ENCODE measurements at places on chromosomes 2 and 18.

DNA sequence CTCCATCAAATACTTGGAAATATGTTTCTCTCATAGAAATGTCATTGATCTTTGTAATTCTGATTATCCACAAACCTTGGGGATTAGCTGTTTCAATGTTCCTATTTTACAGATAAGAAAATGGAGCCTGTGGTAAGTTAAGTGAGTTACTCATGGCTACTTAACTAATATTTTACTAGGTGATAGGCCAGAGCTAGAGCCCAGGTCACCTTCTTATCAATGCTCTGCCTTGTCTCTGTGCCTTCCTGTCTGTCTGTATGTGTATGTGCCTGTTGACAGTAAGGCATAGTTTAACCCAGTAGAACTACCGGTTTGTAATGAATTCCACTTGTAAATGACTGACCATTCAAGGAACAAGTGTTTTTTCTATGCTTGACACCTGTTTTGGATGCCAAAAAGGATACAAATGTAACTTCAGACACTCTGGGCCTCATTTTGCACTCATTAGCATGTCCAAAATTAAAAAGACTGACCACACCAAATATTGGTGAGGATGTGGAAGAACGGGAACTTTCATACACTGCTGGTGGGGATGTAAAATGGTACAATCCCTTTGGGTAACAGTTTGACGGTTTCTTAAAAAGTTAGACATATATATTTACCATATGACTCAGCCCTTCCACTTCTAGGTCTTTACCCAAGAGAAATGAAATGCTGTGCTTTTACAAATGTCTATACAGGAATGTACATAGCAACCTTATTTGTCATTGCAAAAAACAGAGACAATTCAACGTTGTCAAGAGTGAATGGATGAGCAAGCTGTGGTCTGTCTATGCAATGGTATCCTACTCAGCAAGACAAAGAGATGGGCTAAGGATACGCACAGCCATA lies 19.6 kb upstream of the IL1A start:
- DNase-seq, result no peak

GRCh38 chr18:11658989-11659388 lies 30.1 kb upstream of the GNAL start:
- no peak for DNase-seq

DNA sequence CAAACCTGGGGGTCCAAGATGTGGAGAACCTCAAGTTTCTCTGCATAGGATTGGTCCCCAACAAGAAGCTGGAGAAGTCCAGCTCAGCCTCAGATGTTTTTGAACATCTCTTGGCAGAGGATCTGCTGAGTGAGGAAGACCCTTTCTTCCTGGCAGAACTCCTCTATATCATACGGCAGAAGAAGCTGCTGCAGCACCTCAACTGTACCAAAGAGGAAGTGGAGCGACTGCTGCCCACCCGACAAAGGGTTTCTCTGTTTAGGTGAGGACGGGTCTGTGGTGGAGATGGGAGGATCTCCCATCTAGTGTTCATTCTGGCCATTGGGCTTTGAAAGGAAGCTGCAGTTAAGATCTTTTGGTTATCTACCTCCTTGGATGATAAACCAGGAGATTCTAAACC lies 2.9 kb downstream of the CASP10 start:
- no peak for DNase-seq

DNA sequence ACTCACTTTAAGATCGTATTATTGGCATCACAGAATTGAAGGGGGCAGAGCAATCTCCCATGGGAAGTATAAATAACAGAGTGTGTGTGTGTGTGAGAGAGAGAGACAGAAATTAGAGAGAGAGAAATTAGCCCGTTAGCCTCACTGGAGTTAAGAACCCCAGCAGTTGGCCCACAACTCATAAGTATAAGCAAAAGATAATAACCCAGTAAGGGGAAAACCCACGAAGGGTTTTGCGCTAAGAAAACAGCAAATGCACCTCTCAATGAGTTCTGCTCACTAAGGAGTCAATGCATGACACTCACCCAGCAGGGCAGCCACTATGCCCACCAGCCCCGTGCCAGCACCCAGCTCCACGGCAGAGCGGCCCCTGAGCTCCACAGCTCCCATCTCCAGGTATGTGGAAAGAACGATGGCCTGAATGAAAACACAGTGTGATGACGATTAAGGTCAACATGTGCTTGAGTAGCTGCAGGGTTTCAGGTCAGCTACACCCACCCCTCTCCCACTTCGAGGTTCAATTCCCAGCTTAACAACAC lies 3.6 kb downstream of the METTL21A start:
- no peak for DNase-seq

- peak; percentile 73 for DNase-seq
Observed at GRCh38 chr2:12177455-12178288, 431.2 kb downstream of the LPIN1 start.

GRCh38 chr18:7000484-7001096 lies 117.0 kb downstream of the LAMA1 start:
- DNase-seq, result peak; percentile 31

GRCh38 chr2:196742685-196743084 lies 56.8 kb downstream of the GTF3C3 start:
- no peak for DNase-seq

DNA sequence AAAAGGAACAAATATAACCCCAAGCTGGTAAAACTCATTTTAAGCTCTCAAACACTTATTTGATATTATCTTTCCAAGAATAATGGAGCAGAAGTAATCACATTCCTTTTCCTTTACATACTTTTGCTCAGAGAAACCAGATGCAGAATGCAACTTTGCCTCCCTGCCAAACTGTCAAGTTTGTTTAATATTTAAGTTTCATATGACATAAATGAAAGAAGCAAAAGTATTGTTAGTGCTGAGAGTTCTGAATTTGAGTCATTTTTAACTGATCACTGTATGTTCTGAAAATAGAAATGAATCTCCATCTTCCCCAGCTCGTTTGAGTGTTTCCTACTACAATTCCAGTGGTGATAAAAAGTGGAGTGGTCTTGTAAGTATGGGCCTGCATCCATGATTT lies 423.4 kb downstream of the PID1 start:
- no peak for DNase-seq

GRCh38 chr2:178388287-178388686 lies 62.7 kb downstream of the PRKRA start:
- no peak for DNase-seq

- peak; percentile 17 for DNase-seq
Observed at GRCh38 chr2:140586379-140586778, 1544.4 kb downstream of the LRP1B start.

DNA sequence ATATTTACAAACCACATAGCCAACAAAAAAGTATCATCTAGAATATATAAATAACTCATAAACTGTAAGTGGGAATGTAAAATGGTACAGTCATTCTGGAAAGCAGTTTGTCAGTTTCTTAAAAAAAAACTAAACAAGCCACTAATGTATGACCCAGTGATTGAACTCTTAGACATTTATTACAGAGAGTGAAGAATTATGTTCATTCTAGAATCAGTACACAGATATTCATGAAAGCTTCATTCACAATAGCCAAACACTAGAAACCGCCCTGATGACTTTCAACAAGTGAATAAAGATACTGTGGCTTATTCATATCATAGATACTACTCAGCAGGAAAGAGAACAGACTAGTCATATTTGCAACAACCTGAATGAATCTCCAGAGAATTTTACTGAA lies 1541.5 kb downstream of the LRP1B start:
- no peak for DNase-seq

GRCh38 chr2:39607538-39608262 lies 58.0 kb upstream of the TMEM178A start:
- no peak for DNase-seq

DNA sequence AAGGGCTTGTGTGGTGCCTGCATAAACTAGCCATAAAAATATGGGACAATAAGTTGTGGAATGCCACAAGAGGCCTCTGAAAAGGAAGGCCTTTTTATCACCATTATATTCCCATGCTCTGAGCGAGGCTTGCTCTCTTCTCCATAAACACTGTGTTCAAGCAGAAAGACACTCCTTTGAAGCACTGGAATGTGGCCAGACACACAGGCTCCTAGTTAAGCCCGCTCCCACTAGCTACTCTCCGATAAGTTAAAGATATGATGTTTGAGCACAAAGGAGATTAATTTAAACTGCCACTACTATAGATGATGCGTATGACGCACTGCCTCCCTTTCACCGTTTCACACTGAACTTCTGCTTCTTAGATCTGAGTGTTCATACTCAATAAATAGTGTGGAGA lies 188.7 kb upstream of the TWIST2 start:
- no peak for DNase-seq

DNA sequence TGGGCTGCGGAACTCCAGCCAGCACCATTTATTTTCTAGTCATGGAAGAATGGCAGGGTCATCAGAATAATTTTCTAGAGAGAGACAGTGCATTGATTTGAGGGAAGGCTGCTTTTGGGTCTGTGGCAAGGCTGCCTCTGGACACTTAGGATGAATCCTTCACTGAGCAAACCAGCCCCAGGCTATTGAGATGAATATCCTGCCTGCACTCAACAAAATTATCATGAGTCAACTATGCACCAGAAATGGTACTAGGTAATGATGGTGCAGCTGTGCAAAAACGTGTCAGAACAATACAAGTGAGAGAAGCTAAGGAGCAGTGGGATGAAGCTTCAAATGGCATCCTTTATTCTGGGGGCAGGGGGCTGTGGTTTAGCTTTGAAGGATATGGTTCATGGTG lies 115.8 kb downstream of the SPHKAP start:
- DNase-seq, result no peak

DNA sequence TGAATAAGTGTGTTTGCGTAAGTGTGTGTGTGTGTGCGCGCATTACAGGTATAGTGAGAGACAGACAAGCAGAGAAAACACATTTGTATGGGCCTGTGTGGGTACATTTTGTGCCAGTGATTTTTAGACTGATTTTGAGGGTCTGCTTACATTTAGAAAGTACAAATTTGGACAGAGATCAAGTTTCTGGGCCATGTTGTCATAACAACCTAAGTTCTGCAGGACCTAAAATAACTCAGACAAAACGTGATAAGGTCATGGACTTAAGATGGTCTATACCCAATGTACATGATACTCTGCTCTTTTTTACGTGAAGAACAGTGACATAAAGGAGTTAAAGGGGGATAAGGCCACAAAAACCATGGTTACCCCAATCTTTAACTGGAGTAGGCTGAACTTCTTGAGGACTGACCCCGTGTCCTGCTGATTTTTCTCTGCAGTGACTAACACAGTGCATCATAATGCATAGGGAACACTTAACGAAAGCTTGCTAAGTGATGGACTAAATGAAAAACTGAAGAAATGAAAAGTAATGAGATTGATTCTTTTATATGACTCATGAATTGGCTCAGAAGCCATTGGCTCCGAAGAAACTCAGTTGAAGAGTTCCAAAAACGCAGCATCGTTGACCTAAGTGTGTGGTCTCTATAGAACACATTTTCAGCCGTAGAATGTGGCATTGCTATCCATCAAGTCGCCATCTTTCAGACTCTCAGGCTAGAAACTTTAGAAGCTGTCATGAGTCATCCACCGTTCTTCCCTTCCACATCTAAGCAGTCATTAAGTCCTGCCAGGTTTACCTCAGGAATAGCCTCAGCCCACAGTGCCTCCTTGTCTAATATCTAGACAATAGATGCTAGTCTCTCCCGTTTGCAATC lies 61.6 kb upstream of the NCOA1 start:
- DNase-seq, result no peak

DNA sequence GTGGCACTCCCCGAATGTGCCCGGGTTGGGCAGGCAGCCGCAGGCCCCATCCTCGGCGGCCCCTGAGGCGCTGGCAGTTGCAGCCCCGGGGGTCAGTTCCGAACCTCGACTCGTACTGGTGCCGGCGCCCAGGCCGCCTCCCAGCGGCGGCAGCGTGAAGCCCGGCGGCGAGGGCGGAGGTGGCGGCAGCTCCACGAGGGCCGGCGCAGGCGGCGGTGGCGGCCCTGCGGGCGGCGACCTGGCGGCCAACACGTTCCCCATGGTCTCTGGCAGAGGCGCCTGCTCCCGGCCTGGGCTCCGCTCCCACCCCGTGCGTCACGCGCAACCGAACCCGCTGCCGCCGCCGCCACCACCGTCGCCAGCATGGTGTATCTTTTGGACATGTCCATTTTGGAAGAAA lies 196.3 kb downstream of the CCDC74A start:
- peak; percentile 32 for DNase-seq

DNA sequence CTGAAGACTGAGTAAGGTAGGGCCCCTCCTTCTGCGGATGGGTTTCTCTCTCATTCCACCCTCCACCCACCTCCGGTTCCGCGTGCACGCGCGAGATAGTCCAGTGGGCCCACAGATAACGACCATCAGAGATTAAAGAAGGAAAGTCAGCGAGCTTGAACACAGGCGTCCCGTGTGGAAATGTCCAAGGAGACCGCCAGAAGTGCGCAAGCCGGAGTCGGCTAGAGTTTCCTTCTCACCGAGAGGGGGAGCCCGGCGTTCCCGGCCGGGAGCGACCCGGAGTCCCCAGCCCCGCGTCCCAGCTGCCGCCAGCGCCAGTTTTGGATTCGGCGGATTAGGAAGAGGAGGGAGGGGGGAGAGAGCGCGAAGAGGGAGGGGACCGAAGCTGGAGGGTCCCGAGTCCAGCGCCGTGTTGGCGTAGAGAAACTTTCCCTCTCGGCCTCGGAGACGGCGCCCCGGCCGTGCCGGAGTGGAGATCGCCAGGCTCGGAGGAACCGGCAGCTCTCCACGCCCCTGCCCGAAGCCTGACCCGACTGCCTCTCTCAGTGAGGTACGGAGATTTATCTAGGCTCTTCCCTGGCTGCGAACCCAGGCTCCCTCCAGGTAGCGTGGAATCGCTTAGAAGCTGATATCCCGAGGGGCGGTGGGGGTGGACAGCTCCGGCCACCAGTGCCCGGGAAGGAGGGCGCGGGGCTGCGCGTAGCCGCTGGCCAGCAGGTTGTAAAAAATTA lies at the start of gene GULP1:
GULP1 (plus strand) TSS at position 258 of the 731 bp plus-strand sequence. CDS start 185,829 bp downstream, outside the sequence.
- peak; percentile 64 for DNase-seq

- no peak for DNase-seq
Observed at GRCh38 chr18:48679236-48679635, 140.4 kb downstream of the CTIF start.

DNA sequence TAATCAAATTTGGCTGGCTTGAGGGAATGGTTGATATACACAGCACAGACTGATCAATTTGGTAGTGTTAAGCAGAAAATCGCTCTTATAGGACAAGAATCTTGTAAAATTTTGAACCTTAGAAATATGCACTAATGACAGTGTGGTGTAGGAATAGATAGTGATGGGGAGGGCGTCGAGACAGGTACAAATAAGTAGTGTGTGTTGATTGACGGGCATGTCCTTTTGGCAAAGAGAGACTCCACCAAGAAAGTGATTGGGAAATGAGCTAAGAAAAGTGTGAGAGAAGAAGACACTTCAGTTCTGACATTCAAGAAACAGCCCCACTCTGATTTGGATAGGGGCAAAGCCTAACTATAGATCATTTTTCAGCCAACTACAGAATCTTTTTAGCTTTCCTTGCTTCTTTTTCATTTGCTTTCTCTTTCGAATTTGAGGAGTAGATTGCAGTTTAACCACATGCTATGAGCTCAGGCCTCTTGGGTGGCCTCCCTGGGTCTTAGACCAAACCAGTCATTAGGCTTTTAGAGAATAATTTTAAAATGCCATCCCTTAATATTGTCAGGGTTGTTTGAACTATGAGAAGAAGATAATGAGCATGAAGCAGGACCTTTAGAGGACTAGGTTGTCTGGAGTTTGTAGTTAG lies 127.1 kb downstream of the CERS6 start:
- no peak for DNase-seq
